ENCODE measurements at places on chromosomes 7 and 10.

- no peak for DNase-seq
Observed at GRCh38 chr10:98292971-98293370, 25.0 kb upstream of the LOXL4 start.

GRCh38 chr7:42403831-42404230 lies 166.8 kb upstream of the GLI3 start:
- no peak for DNase-seq

DNA sequence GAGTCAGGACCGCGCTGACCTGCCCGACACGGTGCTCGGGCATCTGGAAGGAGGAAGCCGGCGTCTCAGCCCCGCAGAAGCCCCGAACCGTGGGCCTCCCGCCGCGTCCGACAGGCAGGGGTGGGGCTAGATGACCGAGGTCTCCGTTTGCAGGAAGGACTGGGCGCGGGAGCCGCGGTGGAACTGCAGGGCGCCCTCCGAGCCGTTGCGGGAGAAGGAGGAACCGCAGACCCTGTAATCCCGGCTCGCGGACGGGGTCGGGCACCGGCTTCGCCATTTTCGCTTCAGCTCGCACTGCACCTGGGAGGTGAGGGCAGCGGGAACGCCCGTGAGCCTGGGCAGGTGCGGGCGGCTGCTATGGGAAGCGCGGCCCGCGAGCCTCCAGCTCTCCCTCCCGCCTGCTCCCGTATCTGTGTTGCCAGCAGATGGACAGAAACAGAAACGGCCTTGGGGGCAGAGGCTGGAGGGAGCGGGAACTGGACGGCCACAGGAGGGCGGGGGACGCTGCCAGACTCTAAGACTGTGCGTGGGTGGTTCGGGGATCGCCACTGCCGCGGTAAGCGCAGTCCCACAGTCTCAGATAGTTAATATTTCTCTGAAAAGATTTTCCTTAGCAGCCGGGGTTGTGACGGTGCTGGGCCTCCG lies 114.1 kb downstream of the VIPR2 start:
- DNase-seq = no peak

DNA sequence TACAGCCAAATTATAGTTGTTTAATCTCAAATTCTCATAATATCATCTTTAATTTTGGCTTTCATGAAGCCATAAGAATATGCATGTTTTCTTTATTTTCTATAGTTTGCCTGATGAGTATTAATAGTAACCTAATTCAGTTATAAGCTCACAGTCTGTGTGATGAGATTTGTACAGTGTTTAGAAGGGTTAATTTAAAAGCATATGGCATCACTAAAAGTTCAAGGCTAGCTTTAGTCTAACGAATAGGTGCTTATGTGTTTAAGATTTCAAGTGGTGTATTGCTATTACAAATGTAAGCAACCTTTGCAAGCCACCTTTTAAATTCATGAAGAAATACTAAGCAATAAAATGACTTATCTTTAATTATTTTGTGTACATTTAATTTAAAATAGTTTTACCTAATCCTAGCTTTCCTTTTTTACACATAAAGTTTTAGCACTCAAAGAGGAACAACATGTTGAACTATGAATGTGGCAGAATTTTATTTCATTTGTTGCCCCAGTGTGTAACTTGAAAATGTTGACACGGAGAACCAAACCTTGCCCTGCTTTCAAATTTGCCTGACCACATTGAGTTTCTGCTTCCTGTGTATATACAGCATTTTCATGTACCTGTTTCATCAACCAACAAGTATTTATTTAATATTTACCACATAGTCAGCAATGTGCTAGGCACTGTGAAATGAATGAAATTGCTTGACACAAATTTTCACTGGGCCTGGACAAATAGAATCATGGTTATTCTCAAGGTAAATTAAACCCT lies 41.5 kb downstream of the TET1 start:
- DNase-seq = no peak

DNA sequence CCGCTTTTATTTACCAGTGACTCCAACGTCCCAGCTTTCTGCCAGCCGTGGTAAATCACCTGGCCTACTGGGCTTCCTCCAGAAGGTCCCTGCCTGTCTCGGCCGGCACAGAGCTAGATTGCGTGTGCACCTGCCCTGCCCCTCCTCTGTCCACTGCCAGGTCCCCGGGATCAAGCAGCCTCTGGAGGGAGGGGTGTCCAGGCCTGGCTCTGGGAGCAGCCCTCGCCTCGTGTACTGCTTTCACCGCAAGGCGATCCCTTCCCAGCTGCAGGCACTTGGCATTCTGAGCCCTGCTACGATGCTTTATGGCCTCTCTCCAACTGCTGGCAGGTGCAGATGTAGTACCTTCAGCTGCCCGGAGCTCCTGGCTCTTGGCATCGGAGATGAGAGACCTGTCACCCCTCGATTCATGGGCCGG lies 7.4 kb downstream of the SLC29A3 start:
- DNase-seq = no peak

GRCh38 chr10:84175436-84175835 lies 1.8 kb downstream of the GPR15LG start:
- no peak for DNase-seq

GRCh38 chr7:41886262-41886900 lies 183.5 kb upstream of the INHBA start:
- DNase-seq = no peak

DNA sequence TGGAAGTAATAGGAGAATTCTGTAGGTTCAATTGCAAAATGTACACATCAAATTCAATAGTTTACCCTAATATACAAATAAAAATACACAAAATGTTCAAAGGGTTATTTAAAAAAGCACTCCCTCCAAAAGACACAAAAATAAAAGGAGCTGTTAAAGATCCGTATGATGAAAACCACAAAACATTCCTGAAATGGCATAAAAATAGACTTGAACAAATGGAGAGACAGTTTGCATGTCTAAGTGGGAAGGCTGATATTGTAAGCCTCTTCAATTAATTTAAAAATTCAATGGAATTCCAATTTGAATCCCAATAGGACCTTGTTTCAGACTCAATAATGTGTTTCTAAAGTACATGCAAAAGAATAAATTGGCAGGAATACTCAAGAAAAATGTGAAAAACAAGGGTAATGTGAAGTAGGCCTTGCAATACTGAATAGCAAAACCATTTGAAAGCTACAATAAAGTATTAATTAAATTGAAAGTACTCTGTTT lies 38.0 kb upstream of the INSYN2A start:
- DNase-seq = no peak

GRCh38 chr10:60348982-60349381 lies 40.7 kb downstream of the ANK3 start:
- no peak for DNase-seq

GRCh38 chr7:159075563-159076238 lies 69.0 kb downstream of the VIPR2 start:
- DNase-seq = no peak

DNA sequence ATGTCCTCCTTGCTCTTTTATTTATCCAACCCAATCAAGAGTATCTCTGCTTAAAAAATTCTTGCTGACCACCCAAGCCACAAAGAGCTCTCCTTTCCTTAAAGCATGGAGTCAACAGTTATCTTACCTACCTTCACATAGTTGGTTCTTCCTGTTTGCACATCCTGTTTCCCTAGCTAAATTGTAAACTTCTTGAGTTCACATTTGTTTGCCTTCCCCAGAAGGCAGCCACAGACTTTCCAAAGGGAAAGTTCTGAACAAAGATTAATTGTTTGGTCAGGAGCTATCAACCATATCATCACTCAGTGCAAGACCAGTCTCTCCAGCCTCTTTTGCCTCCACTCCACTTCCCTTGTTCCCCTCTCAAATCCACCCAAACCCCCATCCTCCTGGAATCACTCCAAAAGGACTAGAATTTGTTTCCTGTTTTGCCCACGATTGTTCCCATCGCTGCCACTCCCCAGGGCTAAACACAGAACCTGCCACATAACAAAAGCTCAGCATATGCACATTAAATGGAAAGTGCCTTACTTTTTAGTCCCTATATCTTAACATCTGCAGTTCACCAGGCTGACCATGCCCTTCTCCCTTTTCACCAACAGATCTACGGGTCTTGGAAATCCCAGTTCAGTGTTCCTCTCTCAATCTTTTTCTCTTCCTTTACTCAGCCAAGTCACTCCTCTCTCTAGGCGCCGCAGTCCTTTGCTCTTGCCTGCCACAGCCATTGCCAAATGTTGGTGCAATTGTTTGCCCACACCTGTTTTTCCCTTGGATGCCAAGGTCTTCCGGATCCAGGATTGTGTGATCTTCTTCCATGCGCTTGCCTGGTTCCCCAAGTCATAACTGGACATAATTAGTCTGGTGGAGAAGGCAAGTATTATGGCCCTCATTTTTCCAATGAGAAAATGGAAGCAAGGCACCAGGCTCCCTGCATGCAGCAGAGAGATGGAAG lies 265.5 kb downstream of the KCNMA1 start:
- no peak for DNase-seq

- no peak for DNase-seq
Observed at GRCh38 chr7:150686030-150686631, 625 bp downstream of the GIMAP2 start.

DNA sequence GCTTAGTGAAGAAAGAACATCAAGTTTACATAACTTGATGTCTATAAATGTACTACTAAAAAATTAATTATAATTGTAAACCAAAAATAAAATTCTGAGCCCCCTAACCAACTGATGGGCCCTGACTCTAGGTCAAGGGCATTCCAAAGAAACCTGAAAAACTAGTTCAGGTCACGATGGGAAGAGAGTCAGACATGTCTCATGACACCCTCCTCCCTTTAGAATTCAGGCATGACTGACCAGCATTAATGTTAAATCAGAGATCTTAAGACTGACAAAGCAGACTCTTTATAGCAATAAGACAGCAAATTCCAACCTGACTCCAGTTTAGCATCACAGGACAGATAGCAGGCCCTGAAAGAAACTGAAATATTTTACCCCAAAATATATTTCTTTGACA lies 21.6 kb upstream of the OTUD1 start:
- DNase-seq = no peak

DNA sequence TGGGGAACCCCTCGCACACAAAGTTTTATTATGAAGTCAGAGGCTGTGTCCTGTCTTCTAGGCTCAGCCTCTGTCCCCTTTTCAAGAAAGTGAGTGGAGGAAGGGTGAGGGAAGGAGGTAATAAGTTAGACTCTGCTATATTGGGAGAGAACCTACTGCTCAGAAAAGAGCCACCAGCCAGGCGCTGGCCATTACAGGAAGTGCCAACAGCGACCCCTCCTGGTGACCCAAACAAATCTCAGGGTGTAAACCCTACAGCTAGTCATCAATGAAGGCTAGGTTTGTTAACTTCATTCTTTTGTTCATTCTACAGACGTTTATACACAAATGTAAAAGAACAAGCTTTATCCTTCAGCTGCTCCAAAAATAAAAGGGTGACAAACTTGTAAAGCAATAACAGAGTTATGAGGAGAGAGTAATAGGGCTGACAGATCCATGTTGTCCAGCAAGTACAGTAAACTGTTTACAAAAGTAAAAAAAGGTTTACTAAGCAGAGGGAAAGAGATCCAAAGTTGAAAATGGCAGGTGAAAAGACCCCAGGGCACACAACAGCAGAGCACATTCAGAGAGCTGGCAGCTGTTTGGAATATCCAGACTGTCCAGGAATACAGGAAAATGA lies 82.7 kb downstream of the FAM204A start:
- peak; percentile 10 for DNase-seq

All from SW 1271 (cell line).